ENCODE measurements at places on chromosomes 1 and 21. TPM values are rescaled to one million over a fixed set of nuclear protein-coding genes. Genes with fewer than 3 reads are reported as not detected.

DNA sequence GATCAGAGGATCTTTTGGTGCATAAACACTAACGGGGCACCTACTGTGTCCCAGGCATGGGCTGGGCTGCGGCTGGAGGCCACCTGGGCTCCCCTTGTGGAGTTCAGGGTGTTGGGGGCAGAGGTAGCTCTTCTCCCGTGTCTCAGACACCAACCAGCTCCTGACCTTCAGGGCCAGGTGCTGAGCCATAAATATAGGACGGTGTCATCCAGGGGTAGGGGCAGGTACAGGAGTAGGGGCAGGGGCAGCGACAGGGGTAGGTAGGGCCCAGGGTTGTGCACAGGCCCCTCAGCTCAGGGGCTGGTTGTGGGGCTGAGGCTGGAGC, 18.0 kb upstream of the LRRC3 start:
- no peak for DNase-seq

DNA sequence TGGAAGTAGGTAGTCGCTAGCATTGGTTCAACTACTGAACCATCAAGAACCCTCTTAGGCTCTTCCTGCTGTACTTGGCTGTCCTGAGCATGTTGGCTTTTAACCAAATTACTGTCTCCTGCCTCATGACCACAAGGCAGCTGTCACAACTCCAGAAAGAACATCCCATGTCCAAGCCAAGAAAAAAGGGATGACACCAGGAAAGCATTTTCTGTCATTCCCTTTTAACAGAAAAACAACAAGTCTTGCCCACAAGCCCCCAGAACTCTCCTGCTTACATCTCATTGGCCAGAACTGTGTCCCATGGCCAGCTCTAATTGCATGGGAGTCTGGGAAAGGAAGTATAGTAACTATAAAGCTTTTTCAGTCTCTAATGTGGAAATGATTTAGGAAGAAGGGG, 2.4 kb upstream of the RNU5D-1 start:
- DNase-seq: no peak

GRCh38 chr1:68188060-68188538, 44.2 kb downstream of the WLS start:
- DNase-seq: no peak

DNA sequence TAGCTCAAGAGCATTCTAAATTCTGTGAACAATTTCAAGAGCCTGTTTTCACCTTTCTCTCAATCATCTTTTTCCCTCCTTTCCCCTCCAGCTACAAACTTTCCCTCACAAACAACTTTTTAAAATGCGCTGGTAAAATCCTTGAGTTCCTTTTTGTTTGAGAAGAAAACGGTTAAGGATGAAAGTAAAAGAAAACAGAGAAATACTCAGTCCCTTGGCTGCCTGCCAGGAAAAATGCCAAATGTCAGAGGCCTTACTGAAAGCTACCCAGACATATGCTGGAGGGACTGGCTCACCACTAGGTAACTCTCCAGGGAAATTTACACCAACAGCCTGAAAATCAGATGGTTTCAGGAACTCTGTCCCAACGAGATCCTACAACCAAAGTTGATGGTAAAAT, 11.0 kb upstream of the SERBP1 start:
- no peak for DNase-seq

DNA sequence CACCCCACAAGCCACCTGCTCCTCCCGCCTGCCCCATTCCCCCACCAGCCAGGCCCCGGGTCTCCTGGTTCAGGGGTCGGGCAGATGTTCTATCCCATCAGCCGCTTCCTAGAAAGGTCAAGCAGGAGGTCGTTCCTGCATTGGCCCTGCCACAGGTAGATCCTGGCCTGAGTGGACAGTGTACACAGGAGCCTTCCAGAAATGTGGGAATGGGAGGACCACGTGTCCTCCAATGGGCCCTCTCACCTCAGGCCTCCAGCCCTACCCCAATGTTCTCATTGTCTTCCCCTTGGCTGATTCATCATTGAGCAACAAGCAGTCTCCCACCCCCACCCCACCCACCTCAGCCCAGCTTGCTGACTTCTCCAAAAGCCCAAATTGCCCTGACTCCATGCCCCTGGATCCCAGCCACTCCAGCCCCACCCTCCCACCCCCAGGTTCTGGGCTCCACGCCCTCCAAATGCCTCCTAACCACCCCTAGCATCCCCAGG, 2.1 kb downstream of the S100A16 start:
- no peak for DNase-seq

- DNase-seq: no peak
Observed at GRCh38 chr1:67947114-67947513, 103.3 kb downstream of the DIRAS3 start.

DNA sequence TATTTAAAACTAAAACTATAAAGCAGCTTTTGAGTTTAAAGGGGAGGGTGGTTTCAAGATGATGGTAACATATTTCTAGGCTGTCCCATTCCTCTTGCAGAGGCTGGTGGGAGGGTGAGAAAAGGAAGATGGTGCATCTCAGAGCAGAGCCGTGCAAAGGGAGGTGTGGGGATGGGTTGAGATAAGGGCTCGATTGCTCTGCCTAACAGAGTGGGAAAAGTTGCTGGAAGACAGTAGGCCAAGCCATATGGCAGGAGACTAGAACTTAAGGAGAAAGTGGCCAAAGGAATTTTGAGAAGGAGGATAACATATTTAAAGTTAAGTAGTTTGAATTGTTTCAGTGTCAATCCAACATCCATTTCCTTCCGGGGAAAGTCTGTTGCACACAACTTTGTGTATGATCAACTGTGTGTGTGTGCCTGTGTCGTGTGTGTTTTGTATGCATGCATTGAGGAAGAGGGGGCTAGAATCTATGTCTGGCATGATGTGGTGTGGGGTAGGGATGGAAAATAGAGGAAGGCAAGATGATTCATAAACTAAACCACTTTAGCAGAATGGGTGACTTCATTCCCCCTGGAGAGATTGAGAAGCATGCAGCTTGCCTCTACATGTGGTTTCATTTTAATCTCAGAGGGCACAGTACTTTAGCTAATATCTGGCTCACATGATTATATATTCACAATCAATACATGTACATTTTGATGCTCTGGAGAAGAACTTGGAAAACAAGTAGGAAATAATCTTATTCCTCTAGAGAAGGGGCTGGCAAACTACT, 145.0 kb upstream of the DNAH14 start:
- DNase-seq: no peak

Gene GIPC2
- not detected for total RNA-seq

Gene TAL1
- total RNA-seq: 0.11 TPM

Gene FCRL1
- not detected for total RNA-seq

Gene OR2L3
- total RNA-seq: not detected

Gene KIF26B
- 6.2 TPM for total RNA-seq

Gene KANK4
- 5.4 TPM for total RNA-seq

All from neural crest cell (in vitro differentiated cells).